ENCODE measurements at places on chromosomes 7 and 10. TPM values are rescaled to one million over a fixed set of nuclear protein-coding genes. Genes with fewer than 3 reads are reported as not detected.

MYOZ1 gene
- under 0.01 TPM for total RNA-seq

THSD7A gene
- 1.1 TPM for total RNA-seq

PCLO gene
- total RNA-seq: under 0.01 TPM

DLX6 gene
- total RNA-seq: not detected

TYW1B gene
- 5.8 TPM for total RNA-seq

PNLIPRP2 gene
- not detected for total RNA-seq

PNLIPRP3 gene
- not detected for total RNA-seq

ZNF92 gene
- 2.7 TPM for total RNA-seq

CNTNAP2 gene
- total RNA-seq: not detected

RAB19 gene
- not detected for total RNA-seq

TMEM270 gene
- not detected for total RNA-seq

FANK1 gene
- 8.5 TPM for total RNA-seq

Measured in bronchial smooth muscle cell (primary cell).